NCI-H2171 (cell line): ENCODE measurements at places on chromosomes 4 and X.

GRCh38 chr4:95462921-95463320 is 85.9 kb downstream of the UNC5C start:
- DNase-seq, result no peak

DNA sequence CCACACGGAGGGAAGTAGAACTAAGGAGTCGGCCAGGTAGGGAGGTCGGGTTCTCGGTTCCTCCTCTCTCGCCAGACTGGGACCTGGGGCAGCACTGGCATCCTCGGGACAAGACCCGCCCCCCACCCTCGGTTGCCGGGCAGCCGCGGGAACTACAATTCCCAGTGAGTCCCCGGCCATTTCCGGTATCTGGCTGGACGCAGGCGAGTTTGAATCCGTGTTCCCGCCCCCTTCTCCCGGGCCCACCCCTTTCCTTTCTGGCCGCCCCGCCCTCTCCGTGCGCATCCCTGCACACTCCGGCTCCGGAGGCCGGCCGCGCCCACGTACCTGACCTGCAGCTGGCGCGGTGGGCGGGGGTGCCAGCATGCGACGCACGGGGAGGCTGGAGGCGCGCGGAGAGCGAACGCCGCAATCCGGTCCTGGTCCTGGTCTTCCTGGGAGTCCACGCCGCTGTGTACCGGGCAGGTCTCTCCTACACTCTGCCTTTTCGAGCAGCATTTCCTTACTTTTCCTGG is 10.2 kb upstream of the DLG3 start:
- DNase-seq, result peak; percentile 75

- no peak for DNase-seq
These were observed 4.6 kb upstream of the CD99L2 start for GRCh38 chrX:150903110-150903508.

GRCh38 chr4:81951891-81952455 is 421.8 kb downstream of the HNRNPD start:
- DNase-seq, result no peak

DNA sequence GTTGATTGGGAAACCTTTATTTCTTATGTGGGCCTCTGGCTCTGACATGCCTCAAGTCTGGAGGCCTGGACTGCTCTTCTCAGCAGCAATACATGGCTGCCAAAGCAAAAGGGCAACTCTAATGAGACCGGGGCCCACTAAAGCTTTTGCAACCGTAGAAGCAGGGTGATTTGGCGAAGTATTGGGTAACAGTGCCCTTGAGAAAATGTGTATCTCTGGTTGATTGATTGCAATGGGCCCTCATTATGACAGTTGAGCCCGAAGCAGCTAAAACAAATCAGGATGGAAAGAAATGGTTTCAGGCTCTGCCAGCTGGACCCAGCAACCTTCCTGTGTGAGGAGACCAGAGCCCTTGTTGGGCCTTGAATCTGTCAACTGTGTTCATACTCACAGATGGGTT is 73.4 kb downstream of the CLCN4 start:
- no peak for DNase-seq

GRCh38 chr4:52266537-52267137 is 215.5 kb downstream of the SPATA18 start:
- DNase-seq, result no peak

GRCh38 chr4:139243448-139244365 is 36.3 kb downstream of the MGARP start:
- DNase-seq, result no peak

- no peak for DNase-seq
These were observed 22.3 kb downstream of the TEC start for GRCh38 chr4:48247142-48247877.

GRCh38 chrX:10582945-10583344 is 37.4 kb downstream of the MID1 start:
- DNase-seq, result no peak
